ENCODE measurements at places on chromosomes 2 and 18. TPM values are rescaled to one million over a fixed set of nuclear protein-coding genes. Genes with fewer than 3 reads are reported as not detected.

GRCh38 chr2:1639086-1639858 is 105.0 kb downstream of the PXDN start:
- no peak for DNase-seq

GRCh38 chr18:13932285-13933025 is 17.1 kb upstream of the MC2R start:
- DNase-seq, result no peak

GRCh38 chr2:168090366-168091135 is 156.8 kb downstream of the STK39 start:
- DNase-seq, result no peak

GRCh38 chr18:21833604-21834298 is 93.2 kb downstream of the MIB1 start:
- no peak for DNase-seq

DNA sequence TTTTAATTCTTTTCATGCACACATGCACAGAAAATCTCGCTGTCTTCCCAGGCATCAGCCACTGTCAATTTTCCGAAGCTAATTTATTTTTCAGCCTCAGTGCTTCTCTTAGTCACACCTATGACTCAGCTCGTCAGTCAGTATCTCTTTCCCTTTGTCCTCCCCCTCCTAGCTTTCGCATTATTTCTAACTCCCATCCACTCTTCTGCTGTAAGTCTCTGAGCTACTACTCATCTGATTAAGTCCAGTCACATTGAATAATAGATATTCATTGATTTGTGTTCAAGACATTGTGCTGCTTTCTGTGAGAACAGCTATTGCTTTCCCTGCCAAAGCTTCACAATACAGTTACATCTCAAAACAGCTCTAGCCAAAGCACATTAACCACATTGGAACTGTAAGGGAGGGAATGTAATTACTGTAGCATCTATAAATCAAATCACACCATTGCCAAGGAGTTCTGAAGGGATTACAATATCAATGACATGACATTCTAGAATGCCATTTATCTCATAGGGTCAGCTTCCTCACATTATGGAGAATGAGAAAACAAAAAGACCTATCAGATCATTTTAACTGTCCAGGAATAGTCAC is 89.4 kb downstream of the SCN3A start:
- no peak for DNase-seq

- no peak for DNase-seq
Observed at GRCh38 chr2:148603562-148603920, 41.0 kb upstream of the EPC2 start.

GRCh38 chr2:9877726-9878125 is 34.5 kb downstream of the TAF1B start:
- no peak for DNase-seq

Gene ALPI
- total RNA-seq, result not detected

Gene AMER3
- total RNA-seq, result not detected

Measured in Karpas-422 (cell line).